ENCODE measurements at places on chromosomes 4 and X.

GRCh38 chr4:153649572-153649991, 34.5 kb upstream of the TLR2 start:
- no peak for DNase-seq

GRCh38 chr4:85474818-85475630, at the start of gene ARHGAP24:
Gene ARHGAP24 (plus strand): TSS chr4:85475150.
- no peak for DNase-seq

DNA sequence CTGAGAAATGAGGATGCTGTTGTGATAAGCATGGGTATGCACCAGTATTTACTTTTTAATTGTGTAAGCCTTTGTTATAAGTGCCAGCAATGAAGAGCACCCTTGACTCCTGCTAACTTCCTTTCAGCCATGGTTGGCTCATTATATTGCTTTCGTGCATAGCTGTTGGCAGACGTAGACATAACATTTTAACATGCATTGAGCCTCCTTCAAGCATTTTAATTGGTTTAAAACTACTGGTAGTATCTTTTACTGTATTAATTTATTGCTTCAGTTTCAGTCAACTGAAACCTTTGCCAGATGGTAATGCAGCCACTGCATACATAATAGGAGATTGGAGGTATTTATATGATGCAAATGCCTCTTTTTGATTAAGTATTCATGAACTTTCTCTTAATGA, 1285.4 kb downstream of the PCDH18 start:
- DNase-seq: no peak

DNA sequence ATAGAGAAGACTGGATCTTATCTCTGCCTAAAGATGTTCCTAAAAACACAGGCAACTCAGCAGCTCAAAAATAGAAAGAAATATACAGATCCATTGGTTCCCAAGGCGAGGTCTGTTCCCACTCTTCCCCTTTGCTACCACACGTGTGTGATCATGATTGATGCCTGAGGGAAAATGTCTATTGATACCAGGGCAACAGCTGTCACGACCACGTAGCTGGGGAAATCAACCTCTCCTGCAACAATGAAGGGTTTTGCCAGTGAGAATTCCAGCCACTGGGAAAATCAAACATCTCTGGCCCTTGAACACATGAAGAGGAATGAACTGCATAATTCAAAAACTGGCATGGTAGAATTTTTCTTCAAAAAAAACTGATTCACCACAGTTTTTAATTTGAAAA, 131.0 kb upstream of the MAP3K15 start:
- DNase-seq: no peak

- DNase-seq: no peak
These were observed 176.4 kb downstream of the NLGN4X start for GRCh38 chrX:6052111-6052745.

- no peak for DNase-seq
These were observed 285.3 kb downstream of the ANKRD50 start for GRCh38 chr4:124427095-124427767.

GRCh38 chr4:139048026-139048425, 32.4 kb downstream of the NOCT start:
- DNase-seq: no peak

- no peak for DNase-seq
These were observed 54.2 kb upstream of the SMIM10 start for GRCh38 chrX:134936542-134936941.

GRCh38 chr4:102036619-102037376, 246.3 kb downstream of the BANK1 start:
- no peak for DNase-seq

- DNase-seq: no peak
These were observed 220.4 kb upstream of the FAM47C start for GRCh38 chrX:36787752-36788151.

DNA sequence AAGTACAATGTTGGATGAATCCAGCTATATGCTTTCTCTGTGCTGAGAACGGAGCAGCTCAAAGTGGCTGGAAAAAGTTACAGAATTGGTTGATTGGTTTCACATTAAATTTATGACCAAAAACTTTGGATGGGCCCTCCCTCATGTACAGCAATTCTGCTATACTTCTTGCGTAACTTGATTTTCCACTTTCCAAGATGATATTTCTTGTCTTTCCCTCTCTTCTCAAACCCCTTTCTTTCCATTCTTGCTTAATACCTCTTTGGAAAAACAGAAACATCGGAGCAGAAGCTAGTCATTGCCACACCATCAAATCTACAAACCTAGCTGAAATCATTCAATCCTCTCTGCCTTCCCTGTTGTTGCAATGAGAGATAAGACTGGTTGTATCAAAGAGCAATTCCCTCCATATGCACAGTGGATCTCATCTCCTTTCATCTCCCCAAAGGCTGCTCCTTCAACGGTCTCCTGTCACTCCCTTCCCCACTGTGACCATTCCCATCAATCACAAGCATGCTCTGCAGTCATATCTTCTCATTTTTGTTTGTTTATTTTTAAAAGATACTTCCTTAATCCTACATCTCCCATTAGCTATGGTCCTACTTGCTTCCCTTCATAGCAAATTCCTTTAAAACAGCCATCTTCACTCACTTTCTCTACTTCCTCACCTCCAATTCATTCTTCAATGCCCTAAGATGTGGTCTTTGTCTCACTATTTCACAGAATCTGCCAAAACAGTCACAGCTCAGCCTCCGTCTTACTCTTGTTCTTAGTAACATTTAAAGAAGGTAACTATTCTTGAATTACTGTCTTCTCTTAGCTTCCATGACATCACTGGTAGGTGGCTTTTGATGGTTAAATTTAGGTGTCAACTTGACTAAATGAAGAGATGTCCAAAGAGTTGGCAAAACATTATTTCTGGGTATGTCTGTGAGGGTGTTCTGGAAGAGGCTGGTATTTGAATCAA, 145.5 kb downstream of the FAM13A start:
- DNase-seq: no peak

DNA sequence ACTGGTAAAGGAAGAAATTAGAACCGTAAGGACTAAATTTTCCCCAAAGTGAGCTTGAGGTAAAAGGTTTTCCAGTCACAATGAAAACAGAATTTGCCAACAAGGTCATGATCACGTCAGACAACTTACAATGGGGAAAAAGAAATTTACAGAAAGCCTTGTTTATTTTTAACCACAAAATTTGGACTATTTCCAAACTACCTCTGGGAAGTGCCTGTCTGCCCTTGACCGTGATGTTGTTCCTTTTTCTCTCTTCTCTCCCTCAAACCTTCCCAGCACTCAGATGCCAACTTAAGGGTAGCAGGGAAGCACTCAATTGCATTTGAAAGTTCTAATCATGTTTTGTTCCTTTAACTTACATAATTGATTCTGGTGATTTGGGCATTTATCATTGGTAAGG, 32.5 kb downstream of the MEPE start:
- DNase-seq: no peak

All from NCI-H2081 treated with DMSO at 0.1 percent for 48 hours (cell line).